ENCODE measurements at places on chromosomes 4 and X. TPM values are rescaled to one million over a fixed set of nuclear protein-coding genes. Genes with fewer than 3 reads are reported as not detected.

Gene PPAT
- 3.3 TPM for total RNA-seq

Gene SERTM2
- total RNA-seq = not detected

Gene CLIC2
- 4.5 TPM for total RNA-seq

Gene TRAPPC11
- total RNA-seq = 22.2 TPM

Gene FGFBP2
- total RNA-seq = 2.9 TPM

Gene MND1
- not detected for total RNA-seq

Gene ELMOD2
- total RNA-seq = 13.7 TPM

Gene TMEM271
- not detected for total RNA-seq

Gene ZNF157
- 0.09 TPM for total RNA-seq

Gene RBMXL3
- not detected for total RNA-seq

Gene ARHGAP6
- 18.0 TPM for total RNA-seq

Gene DCX
- not detected for total RNA-seq

Gene ZNF280C
- total RNA-seq = 3.5 TPM

Gene MAGEA12
- total RNA-seq = not detected

Gene CENPVL1
- not detected for total RNA-seq

Gene PNMA6F
- not detected for total RNA-seq

Gene IL21
- not detected for total RNA-seq

Gene ETDA
- not detected for total RNA-seq

Gene FAM200B
- total RNA-seq = 16.5 TPM

Gene MAP9
- total RNA-seq = 0.23 TPM

Gene CSAG1
- not detected for total RNA-seq

Gene MSX1
- 1.2 TPM for total RNA-seq

Gene HTRA3
- total RNA-seq = 8.4 TPM

Gene AGTR2
- not detected for total RNA-seq

Gene SPIN4
- total RNA-seq = 1.2 TPM

Gene AWAT2
- total RNA-seq = not detected

Gene DCLK2
- total RNA-seq = 0.97 TPM

Gene ZNF732
- total RNA-seq = not detected

Gene MED28
- 4.5 TPM for total RNA-seq

Gene BGN
- 50.7 TPM for total RNA-seq
